Spinal cord (tissue), 10 donors: ENCODE measurements at places on chromosomes 11 and 22. TPM values are rescaled to one million over a fixed set of nuclear protein-coding genes. Genes with fewer than 3 reads are reported as not detected.

ISX gene
- not detected for polyA plus RNA-seq

OR2AT4 gene
- polyA plus RNA-seq, result 0.03 TPM

PGGHG gene
- polyA plus RNA-seq, result 5.9 TPM

- H3K27me3 ChIP-seq, result no peaks in the 10 kb centered on the region
- no peaks in the 10 kb centered on the region for H3K36me3 ChIP-seq
- no peak overlapping the region for H3K27ac ChIP-seq
- no peaks in the 10 kb centered on the region for H3K4me1 ChIP-seq
- H3K4me3 ChIP-seq, result no peak overlapping the region
- DNase-seq, result no peak
These were observed 118.9 kb downstream of the MSANTD4 start for GRCh38 chr11:105903113-105903512.

- no peaks in the 10 kb centered on the region for H3K4me1 ChIP-seq
- H3K4me3 ChIP-seq, result no peak overlapping the region
- H3K36me3 ChIP-seq, result no peaks in the 10 kb centered on the region
- no peaks in the 10 kb centered on the region for H3K27me3 ChIP-seq
- H3K27ac ChIP-seq, result no peak overlapping the region
- no peak for DNase-seq
These were observed 205.8 kb downstream of the CADM1 start for GRCh38 chr11:115298300-115299012.

TLCD5 gene
- 18.6 TPM for polyA plus RNA-seq

- no peak for DNase-seq
- H3K27ac ChIP-seq, result no peak overlapping the region
- peaks cover 69% of the 10 kb centered on the region for H3K36me3 ChIP-seq
- H3K4me1 ChIP-seq, result peaks cover 64% of the 10 kb centered on the region
- H3K27me3 ChIP-seq, result no peaks in the 10 kb centered on the region
These were observed 5.3 kb downstream of the PATZ1 start for GRCh38 chr22:31340765-31341247.

CRACR2B gene
- 7.4 TPM for polyA plus RNA-seq

DNA sequence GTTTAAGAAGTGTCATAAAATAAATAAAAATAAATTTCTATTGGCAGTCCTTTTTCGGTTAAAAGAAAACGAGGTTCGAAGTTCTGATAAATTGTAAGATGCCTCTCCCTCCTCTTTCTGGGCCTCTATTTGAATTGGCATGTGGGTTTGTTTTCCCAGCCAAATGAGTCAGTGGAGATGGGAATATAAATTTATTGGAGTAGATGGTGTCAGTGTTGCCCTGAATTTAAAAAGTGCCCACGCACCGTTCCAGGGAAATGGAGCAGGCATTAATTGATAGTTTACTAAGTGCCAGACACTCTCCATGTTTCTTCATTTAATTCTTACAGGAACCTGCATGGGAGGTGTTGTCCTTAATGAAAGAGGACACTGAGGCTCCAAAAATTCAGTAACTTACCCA, 119.2 kb downstream of the FEZ1 start:
- H3K27ac ChIP-seq, result peak overlapping the region; percentile 22
- peaks cover 38% of the 10 kb centered on the region for H3K4me1 ChIP-seq
- H3K4me3 ChIP-seq, result no peak overlapping the region
- H3K27me3 ChIP-seq, result no peaks in the 10 kb centered on the region

DNA sequence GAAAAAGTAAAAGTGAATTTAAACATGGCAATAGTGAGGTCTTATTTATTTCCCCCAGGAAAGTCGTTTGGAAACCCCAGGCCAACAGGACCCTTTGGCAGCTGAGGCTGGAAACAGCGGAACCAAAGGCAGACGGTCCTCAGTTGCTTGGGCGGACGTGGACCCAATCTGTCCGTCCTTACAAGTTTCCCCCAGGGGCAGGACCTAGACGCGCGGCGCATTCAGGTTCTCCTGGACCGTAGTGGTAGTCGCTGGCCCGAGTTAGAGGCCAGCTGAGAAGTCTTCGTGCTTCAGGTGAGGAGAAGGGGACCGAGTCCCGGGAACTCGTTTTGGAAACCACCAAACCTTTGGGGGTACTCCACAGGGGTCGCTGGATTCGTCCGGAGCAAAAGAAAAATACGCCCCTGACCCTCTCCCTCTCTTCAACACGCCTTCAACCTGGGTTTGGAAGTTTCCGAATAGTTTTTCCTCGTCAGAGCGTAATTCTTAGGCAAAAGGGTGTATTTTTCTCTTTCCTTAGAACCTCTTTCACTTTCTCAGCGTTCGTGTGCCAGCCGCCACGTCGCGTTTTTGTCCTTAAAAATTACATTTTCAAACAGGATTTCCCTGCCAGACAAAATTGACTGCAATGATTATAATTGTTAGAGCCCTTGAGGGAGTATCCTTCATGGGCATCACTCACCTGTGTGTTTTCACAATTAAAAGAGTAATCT, 2.1 kb downstream of the METTL15 start:
- peak overlapping the region; percentile 94 for H3K27ac ChIP-seq
- peak; percentile 83 for DNase-seq
- peaks cover 3% of the 10 kb centered on the region for H3K36me3 ChIP-seq
- peaks cover 8% of the 10 kb centered on the region for H3K4me1 ChIP-seq

RASL10A gene
- polyA plus RNA-seq, result 5.2 TPM

GRCh38 chr11:97516688-97517087, 1126.9 kb downstream of the JRKL start:
- H3K36me3 ChIP-seq, result no peaks in the 10 kb centered on the region
- H3K27me3 ChIP-seq, result no peaks in the 10 kb centered on the region
- no peak overlapping the region for H3K4me3 ChIP-seq
- no peak overlapping the region for H3K27ac ChIP-seq
- H3K4me1 ChIP-seq, result no peaks in the 10 kb centered on the region

NXPE1 gene
- not detected for polyA plus RNA-seq

RAPSN gene
- 0.18 TPM for polyA plus RNA-seq

- peaks cover 22% of the 10 kb centered on the region for H3K4me1 ChIP-seq
- no peaks in the 10 kb centered on the region for H3K27me3 ChIP-seq
- no peak for DNase-seq
These were observed 164.7 kb downstream of the DSCAML1 start for GRCh38 chr11:117632306-117632705.

PDE2A gene
- 9.4 TPM for polyA plus RNA-seq

DCHS1 gene
- 42.8 TPM for polyA plus RNA-seq
